ENCODE measurements at places on chromosomes 12 and 14.

- DNase-seq: no peak
Measured at GRCh38 chr14:81485372-81485771, 48.3 kb downstream of the SEL1L start.

DNA sequence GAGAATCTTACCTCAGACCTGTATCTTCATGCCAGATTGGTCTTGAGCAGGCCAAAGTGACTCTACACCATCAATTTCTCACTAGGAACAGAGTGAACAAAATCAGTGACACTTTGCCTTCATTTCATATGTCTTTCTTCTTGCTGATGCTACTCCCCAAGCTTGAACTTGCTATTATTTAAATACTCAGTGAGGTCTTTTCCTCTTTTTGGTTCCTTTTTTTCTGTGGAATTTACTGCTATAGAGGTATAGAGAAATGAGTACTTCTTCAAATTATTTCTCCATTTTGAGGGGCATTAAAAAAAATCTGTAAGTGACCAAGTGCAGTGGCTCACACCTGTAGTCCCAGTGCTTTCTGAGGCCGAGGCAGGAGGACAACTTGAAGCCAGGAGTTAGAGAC is at the start of gene GPR33:
GPR33 (minus strand) TSS at position 154 of the 400 bp plus-strand sequence. CDS start 4,074 bp downstream, outside the sequence.
- DNase-seq: no peak

DNA sequence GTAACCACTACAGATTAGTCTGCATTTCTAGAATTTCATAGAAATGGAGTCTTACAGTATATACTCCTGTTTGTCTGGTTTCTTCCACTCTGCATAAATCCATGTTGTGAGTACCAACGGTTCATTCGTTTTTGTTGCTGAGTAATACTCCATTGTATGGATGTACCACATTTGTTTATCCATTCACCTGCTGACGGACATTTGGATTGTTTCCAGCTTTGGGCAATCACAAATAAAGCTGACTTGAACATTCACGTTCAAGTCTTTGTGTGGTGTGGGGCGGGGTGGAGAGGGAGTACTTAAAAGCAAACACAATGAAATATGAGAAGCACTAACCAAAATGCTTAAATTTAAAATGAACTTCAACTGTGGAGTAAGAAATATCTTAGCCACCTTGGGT is 7.1 kb downstream of the HECTD4 start:
- DNase-seq: no peak

DNA sequence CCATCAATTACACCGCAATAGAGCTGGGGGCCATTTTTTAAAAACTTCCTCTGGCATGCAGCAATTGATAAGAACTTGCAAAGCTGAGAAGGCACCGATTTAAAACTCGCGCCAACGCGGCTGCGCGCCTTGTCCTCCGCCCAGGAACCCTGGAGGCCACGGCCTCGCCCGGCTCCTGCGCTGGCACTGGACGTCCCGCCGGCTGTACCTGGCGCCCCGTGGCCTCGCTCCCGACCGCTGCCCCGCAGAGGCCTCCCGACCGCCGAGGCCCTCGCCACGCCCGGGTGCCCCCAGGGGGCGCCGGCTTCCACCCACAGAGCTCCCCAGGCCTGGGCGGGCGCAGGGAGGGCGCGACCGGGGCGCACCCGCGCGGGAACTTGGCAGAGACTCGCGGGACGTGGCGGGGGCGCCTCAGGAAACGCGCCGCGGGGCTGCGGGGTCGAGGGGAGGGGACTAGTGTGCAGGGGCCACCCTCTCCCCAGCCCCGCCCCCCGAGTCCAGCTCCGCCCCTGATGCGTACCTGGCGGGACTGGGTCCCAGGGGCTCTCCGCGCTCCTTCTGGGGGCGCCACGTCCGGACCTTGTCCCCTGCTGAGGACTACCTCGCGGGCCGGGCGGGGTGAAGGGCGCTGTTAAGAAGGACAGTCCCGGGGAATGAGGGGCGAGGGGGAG is 65.7 kb downstream of the TNFAIP2 start:
- peak; percentile 54 for DNase-seq

DNA sequence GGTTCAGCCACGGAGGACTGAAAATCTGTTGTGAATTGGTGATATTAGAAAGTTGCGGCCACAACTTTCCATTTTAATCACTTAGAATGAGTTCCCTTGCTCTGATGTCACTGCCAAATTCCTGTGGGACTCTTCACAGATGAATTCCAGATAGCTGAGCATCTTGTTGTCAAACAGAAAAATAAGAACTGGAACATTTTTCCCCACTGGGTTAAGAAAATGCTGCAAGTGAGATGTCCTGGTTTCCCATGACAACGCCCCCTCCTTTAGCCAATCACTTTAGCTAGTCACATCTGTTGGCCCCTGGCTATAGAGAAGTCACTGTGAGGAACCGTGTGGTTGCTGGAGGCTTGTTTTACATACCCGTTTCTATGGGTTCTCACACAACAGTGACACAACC is 135.9 kb downstream of the KTN1 start:
- DNase-seq: no peak

DNA sequence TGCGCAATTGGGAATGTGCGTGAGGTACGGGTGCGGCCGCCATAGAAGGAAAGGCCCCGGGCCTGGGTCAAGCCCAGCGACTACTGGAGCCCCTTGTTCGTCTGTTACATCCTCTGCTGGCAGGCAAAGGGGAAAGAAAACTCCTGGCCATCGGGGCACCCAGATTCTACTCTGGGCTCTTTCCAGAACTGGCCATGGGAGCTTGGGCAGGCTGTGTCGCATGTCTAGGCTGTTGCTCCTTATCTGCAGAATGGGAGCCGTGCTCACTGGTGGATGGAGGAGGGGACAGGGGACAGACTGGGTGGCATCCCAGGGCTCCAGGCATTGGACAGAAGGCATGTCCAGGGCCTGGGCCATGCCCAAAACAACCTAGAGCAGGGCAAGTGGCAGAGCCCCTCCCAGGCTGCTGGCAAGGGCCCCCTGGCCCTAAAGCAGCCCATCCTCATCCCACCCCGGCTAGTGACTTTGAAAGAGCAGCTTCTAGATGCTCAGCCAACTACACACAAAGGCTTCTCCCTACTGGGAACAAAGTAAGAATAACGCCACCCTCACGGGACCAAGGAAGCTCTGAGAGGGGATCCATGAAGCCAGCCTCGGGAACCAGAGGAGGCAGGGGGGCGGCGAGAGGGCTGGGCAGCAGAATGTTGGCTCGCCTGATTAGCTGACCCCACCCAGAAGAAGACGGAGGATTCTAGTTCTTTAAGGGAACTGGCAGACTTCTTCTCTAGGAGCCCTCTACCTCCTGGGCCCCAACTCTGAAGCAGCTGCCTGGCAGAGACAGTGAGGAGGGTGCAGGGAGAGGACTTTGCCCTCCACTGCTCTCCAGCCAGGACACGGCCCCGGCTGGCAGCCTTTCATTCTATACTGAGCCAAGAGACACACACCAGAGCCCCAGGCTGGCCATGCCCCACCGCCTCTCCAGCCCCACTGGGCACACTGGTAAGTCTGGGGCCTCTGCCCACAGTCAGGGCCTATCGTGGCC is 96.8 kb downstream of the SINHCAF start:
- peak; percentile 51 for DNase-seq

DNA sequence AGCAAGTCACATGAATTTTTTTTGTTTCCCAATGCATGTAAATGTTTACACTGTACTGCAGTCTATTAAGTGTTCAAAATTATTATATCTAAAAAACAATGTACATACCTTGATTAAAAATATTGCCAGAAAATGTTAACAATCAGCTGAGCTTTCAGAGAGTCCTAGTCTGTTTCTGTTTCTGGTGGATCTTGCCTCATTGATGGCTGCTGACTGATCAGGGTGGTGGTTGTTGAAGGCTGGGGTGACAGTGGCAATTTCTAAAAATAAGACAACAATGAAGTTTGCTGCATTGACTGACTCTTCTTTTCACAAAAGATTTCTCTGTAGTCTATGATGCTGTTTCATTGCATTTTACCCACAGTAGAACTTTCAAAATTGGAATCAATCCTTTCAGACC is 16.6 kb upstream of the KLRD1 start:
- no peak for DNase-seq

GRCh38 chr12:119682639-119683252 is 14.8 kb downstream of the PRKAB1 start:
- no peak for DNase-seq

GRCh38 chr12:98786653-98787052 is 141.6 kb downstream of the APAF1 start:
- no peak for DNase-seq
